ENCODE measurements at places on chromosomes 6 and 20. TPM values are rescaled to one million over a fixed set of nuclear protein-coding genes. Genes with fewer than 3 reads are reported as not detected.

Gene MAP3K7
- 20.6 TPM for total RNA-seq

- DNase-seq: no peak
Observed at GRCh38 chr6:2978923-2979322, 7.6 kb upstream of the SERPINB6 start.

DNA sequence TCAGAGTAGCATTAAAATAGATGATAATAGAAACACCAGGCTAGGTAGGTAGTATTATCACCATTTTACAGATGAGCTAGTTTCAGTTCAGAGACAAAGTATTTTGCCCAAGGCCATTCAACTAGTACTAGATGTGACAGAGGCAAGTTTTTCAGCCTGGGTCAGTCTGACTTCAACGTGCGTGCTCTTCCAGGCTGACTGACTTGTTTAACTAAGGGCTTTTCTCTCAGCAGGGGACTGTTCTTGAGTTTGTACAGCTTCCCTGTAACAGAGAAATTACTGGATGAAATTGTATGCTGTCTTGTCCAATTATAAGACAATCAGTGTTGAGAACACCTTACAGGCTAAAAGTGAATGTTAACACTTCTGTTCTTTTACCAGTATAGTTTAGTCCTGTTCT is 333.5 kb upstream of the MAN1A1 start:
- DNase-seq: no peak

DNA sequence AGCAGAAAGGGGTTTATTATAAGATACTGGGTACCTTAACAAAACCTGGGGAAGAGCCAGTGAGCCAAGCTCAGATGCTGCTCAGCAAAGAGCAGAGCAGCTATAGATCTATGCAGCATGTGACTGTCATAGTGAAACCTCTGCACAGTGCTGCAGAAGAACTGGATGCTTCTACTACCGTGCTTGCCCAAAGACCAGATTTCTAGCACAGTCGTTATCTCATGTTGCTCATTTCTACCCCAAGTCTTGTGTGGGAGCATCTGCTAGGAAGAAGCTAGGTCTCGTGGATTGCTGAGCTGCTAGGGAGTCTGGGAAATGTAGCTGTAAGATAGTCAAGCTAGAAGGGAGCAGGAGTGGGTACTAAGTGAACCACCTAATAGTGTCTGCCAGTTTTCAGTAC is 31.7 kb upstream of the GNRH2 start:
- DNase-seq: no peak

DNA sequence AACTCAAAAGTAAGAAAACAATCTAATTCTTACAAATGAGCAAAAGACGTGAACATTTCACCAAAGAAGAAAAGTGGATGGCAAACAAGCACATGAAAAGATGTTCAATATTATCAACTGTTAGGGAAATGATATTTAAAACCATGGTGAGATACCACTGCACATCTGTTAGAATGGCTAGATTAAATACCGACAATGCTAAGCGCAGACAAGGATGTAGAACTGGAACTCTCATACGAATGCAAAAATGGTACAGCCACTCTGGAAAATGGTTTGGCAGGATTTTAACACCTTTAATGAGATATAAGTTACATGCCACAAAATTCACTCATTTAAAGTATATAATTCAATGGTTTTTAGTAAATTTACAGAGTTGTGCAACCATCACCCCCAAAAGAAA is 44.6 kb upstream of the NFATC2 start:
- no peak for DNase-seq

DNA sequence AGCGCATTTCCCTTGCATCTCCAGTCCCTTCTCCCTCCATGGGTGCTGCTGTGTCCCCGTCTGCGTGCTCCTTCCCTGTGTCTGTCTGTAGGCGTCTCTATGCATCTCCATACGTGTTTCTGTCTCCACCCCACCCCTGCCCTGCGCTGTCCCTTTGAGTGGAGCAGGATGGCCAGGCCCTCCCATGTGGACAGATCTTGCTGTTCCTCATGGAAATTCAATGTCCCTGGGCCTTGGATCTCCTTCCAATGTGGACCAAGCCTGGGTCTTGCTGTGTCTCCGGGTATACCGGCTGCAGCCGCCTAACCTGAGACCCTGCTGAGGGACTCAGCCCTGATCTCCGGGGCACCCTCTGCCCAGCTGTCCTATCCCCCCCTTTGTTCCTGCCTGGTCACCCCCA is 172.7 kb downstream of the BMP7 start:
- DNase-seq: no peak

Gene ERVFRD-1
- not detected for total RNA-seq

Gene CNBD2
- total RNA-seq: 3.7 TPM

Gene SEL1L2
- 1.4 TPM for total RNA-seq

- DNase-seq: no peak
Observed at GRCh38 chr20:59223182-59223601, 59.6 kb downstream of the ZNF831 start.

Gene KCNQ2
- 2.3 TPM for total RNA-seq

DNA sequence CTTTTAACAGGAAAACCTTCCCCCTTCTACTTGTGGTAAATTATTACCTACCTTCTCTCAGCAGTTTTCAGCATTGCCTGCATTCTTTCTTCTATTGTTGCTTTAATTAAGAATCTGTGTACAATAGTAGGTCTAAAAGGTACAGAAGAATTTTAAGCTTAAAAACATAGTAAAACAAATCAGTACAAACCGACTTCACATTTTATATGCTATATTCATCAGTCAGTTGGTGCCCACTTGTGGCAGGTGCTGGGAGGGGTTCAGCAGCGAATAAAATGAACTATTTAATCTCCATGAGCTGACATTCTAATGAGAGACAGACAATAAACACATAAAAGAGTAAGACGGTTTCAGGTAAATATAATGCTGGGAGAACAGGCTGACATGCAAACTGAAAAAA is 73.4 kb upstream of the FBXO30 start:
- DNase-seq: peak; percentile 15

DNA sequence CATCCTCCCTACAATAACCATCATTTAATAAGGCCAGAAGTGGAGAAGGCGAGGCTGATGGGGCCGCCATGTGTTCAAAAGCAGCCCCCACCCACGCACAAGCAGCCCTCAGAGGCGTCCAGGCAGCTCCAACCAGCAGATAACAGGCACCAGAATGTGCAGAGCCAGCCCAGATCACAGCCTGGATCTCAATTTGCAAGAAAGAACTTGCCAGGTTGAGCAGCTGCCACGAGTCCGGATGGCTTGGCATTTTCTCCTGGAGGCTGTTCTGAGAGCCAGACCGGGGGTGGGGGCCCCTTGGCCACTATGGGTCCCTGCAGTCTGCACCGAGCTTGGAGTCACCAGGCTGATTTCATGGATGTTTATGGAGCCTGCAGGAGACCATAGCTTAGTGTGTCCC is 338.1 kb downstream of the PREX1 start:
- DNase-seq: no peak

DNA sequence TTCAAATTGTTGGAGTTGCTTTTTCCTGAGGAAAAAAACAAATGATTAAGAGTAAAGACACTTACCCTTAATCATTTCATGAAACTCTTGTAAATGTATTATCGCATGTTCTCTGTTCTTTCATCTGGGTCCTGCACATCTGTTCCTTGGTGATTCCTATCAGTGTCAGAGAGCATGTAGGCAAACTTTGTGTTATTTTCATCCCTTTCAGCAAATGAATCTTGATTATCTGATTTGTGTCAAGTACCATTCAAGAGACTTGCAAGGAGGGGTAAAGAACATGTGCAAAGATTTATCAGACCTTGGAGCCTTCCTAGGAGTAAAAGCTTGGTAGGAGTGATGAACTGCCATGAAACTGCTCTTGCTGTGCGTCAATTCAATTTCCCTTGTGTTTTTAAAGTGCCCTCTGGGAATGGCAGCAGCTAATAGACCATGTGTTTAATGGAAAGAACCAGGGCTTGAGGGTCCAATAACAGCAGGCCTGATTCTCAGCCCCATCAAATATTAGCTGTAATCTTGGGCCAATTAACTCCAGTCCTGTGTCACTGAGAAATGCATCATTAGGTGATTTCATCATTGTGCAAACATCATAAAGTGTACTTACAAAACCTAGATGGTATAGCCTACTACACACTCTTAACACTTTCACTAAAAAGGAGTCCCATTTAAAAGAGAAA is 118.9 kb upstream of the CEP85L start:
- no peak for DNase-seq

Gene SLC22A2
- total RNA-seq: not detected

DNA sequence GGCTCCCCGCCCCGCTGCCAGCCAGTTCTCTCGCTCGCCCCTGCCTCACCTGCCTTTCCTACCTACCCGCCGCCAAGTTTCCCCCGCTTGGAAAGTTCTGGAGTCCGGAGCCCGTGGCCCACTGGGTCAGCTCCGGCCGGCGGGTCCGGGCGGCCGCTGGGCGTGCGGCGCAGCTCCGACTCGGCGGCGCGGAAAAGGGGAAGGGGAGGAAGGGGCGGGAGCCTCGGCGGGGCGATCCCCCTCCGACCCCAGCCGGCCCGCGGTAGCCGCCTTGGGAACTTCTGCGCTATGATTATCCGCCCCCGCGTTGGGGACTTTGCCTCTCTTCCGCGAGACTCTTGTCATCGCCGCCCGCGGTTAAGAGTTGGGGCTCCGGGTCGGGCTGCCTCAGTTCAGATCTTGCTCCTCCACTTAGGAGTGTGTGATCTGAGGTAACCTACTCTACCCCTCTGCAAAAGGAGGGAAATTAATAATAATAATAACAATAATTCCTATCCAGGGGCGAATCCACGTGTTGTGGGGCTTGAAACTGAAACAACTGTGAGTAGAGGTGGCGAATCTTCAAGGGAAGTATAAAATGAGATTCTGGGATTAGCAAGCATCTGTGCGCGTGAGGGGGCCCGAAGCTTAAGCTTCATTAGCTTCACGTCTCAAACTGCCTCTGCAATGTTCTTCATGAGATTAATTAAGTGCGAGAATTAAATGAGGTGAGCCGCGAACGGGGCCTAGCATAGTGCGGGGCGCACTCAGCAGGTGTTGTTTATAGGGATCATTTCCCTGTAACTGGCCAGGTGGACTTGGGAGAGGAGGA is 30.8 kb downstream of the SF3B5 start:
- DNase-seq: peak; percentile 31

GRCh38 chr20:34915749-34916455 is 39.5 kb downstream of the ACSS2 start:
- DNase-seq: no peak

GRCh38 chr6:131954775-131955107 is 3.6 kb upstream of the CCN2 start:
- DNase-seq: peak; percentile 26

Gene TREM2
- total RNA-seq: 0.66 TPM

- DNase-seq: no peak
Observed at GRCh38 chr6:9875605-9876353, 539.1 kb downstream of the TFAP2A start.

Gene SLC26A8
- not detected for total RNA-seq

GRCh38 chr6:125192610-125192930 is 39.0 kb downstream of the TPD52L1 start:
- DNase-seq: no peak

- no peak for DNase-seq
Observed at GRCh38 chr20:33091147-33091546, 11.7 kb downstream of the BPIFB4 start.

GRCh38 chr20:13554076-13554475 is 84.7 kb downstream of the TASP1 start:
- DNase-seq: no peak

Gene SLC17A4
- not detected for total RNA-seq

Gene SIRPD
- not detected for total RNA-seq

Gene UST
- total RNA-seq: 3.3 TPM

DNA sequence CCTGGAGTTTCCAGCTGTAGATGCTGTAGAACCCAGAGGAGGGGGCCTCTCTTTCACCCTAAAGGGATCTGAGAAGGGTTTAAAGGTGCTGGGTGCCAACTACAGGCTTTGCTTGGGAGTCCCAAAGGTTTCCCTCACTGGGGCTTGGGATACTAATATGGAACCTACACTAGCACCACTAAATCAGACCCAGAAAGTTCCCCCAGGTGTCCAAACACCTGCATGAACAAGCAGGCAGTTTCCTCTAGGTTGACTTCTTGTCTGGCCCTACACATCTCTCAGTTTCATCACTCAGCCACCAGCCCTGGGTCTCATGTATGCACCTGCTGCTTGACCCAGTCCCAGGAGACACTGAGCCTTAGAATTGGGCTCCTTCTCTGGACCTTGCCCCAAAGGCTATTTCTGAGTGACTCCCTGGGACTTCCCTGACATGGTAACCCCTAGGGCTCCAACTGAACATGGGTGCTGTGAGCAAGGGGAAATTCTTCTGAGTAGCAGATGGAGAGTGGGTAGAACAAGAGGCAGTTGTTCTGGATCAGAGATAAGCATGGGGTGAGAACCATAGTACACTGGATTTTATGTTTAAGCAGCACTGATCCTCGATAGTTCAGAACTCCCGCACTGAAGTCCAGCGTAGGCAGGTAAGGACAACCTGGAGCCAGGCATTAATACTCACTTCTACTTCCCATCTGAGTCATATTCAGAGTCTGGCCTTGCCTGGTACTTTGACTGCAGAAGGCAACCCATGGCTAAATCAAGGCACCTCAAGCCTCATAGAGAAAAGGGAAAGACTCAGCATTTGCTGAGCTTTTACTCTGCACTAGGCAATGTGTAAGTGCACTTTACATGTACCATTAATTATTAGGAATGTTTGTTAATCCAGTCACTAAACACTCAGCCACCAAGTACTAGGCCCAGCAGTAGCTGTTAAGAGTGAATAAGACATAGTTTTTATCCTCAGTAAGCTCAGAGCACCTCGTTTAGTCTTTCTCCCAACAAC is 16.8 kb downstream of the BCL2L1 start:
- no peak for DNase-seq

DNA sequence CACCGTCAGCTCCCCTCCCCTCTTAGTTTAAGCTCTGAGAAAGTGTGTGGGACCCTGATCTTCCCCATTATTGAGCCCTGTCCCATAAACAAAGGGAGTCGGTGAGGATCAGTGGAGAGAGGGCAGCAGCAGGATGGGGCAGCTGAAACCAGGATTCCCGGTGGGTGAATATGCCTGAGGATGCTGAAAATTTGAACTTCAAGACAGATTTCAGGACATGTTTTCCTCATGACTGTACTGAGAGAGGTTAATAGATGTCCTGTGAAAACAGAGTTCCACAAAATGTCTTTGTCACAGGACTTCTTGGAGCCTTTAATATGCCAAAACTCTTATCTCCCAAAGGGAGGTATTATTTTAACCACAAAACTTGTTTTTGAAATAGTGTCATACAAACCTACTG is 53.5 kb upstream of the SLC22A16 start:
- DNase-seq: no peak

Gene MMP24
- total RNA-seq: 0.25 TPM

DNA sequence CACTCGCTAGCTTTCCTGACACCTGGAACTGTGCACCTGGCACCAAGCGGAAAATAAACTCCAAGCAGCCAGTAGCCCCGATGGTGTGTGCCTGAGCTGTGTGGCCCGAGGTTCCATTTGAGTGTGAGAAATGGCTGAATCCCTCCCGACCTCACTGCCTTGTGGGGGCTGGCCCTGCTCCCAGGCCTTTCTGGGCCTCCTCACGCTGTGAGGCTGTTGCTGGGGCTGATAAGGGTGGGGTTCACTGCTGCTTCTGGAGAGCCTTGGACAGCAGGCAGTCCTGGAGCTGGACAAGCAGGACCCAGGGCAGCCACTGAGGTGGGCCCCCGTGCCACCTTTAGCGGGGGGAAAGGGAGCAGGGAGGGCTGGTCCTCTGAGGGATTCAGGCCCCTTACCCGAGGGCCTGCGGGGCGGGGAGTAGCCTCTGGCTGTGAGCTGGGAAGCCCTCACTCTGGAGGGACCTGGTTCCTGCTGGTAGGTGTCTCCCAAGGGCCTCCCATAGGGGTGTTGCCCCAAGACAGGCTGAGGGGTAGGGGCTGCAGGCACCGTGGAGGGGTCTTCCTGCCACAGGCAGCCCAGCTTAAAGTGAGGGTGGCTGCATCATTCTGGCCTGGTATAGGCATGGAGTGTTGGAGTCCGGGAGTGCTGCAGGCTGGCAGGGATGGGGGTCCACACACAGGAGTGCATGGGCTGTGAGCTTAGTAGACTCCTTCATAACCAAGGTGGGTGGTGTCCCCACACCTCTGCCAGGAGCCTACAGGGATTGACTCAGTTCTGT is 1.7 kb downstream of the PPDPF start:
- no peak for DNase-seq

Data from left ventricle myocardium inferior (tissue), 1 donor.